Right renal pelvis (tissue), 4 donors: ENCODE measurements at places on chromosomes 2 and 18. TPM values are rescaled to one million over a fixed set of nuclear protein-coding genes. Genes with fewer than 3 reads are reported as not detected.

DNA sequence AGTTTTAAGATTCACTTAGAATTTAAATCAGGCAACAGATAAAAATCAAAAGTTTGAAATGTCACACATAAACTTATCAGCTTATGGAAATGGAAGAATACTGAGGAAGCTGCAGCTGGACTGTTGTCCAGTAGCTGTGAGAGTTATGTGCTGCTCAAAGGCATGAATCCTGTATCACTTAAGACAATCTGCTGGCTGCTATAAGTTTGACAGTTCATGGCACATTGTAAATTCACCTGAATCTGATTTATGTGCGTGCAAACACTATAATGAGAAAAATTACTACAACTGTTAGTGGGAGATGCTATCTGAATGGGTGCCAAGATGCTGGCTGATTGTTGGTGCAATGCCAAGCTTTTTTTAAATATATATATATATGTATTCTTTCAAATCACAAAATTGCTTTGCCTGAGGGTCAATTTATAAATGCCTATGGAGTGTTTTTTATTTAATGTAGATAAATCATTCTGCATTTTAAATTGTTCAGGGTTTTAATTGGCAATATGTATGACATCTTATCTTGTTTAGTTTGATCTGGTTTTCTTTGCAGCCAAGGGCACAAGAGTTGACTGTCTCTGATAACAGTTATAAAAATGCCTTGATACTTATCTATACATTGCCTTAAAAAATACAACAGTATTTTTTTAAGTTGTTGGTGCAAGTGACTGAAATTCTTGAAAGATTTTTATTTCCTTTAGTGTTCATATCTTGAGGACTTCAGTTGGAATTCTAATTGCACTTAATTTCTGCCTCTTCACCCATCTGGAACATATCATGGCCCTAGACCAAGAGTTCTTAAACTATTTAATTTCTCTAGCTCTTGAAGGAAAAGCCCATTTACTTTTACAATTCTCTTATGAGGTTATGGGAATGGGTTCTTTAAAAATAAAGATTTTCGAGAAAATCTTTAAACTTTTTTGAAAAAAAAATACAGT lies 48.7 kb downstream of the CAVIN2 start:
- no peak for DNase-seq

Gene SPC25
- 21.2 TPM for polyA plus RNA-seq

GRCh38 chr2:28406276-28407096 lies 13.8 kb downstream of the FOSL2 start:
- DNase-seq, result no peak

- DNase-seq, result no peak
Observed at GRCh38 chr2:227793148-227793712, 20.4 kb upstream of the CCL20 start.

- no peak for DNase-seq
Observed at GRCh38 chr18:12306752-12307700, 1.0 kb upstream of the TUBB6 start.
